ENCODE measurements at places on chromosomes 2 and 18.

DNA sequence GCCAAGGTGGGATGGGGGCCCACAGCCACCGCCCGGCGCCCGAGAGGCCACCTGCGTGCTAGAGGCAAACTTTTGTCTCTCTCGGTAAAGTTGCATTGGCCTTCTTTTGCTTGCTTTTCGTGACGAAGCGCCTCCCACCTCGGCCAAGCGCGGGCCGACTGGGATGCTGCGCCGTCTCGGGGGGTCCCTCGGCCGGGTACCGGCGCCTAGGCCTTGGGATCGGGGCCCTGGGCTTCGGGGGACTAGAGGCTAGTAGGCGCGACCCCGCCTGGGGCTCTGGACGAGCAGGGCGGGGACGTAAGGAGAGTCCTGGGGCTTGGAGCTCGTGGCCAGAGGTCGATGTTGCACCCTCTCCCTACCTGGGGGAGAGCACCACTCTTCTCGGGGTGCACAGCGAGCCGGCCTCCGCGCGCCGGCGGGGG, 545 bp downstream of the GLI2 start:
- no peak for DNase-seq

DNA sequence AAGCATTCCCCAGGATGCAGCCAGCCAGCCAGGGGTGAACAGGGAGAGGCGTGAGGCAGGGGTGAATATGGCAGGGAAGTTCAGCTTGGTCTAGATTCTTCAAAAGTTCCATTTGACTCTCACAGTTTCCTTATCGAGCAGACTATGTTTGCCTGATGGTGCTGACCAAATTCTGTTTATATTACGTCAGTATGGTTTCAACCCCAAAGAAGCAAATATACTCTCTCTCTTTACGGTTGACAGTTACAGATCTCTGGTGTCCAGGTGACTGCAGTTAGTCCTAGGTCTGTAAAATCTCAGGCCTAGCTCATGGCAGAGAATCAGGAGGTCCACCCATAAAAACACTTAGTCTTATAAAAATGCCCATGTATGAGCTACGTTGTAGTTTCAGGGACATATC, 38.3 kb upstream of the DNMT3A start:
- no peak for DNase-seq

DNA sequence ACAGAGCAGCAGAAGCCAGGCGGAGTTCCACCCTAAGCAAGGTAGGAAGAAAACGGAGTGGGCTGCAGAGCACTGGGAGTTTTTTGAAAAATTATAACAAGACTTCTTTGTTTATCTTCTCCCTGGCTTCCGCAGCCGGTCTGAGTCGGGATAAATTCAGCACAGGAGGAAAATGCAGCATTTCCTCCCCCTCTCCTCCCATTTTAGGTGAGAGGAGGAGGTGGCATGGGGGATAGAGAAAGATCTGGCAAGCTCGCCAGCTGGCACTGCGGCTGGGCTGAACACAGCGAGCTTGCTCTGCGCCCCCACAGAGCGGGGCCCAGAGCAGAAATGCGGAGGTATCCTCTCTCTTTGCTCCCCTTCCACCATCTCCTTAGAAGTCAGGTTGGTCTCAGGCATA, 17.7 kb upstream of the CHRNA1 start:
- DNase-seq: no peak

GRCh38 chr18:13284330-13285027, 65.9 kb downstream of the LDLRAD4 start:
- DNase-seq: peak; percentile 31

GRCh38 chr2:108621087-108621559, 86.9 kb downstream of the LIMS1 start:
- peak; percentile 86 for DNase-seq

- no peak for DNase-seq
Observed at GRCh38 chr2:192544371-192544955, 349.7 kb upstream of the TMEFF2 start.
